Kidney (tissue), 22 donors: ENCODE measurements at places on chromosomes 1 and 21.

DNA sequence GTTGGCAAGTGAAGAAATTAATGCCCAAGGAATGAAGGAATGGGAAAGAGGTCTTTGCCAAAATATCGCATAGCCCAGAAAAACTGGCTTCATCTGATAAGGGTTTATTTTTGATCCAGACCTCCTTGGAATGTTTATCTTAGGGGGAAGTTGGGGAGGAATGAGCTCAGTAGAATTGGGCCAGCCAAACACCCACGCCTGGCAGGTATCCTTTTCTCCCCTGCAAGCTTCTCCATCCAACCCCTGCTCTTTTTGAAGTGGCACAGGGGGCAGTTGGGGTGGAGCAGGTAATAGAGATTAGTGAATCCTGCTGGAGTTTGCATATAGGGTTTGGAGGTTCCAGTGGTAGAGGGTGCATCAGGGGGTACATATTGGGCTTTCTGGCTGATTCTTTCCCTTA is 21.1 kb downstream of the INTS3 start:
- no peak for DNase-seq

DNA sequence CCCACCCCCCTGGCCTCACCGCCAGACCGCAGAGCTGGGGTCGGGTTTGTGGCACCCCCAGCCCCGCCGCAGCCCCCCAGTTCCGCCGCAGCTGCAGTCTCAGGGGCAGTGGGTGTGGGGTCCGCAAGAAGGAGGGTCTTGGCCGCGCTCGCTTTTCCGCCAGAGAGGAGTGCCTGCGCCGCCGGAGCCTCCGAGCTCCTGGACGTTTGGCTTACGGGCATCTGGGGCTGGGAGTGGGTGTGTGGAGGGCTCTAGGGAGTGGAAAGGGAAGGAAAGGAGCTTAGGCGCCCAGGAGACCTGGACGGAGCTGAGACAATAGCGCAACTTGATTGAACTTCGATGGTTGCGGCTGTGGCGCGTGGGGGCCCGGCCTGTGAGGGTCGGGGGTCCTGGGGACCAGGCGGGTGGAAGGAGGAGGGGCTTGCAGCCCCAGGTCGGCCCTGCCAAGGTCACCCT is 88.8 kb upstream of the IPO9 start:
- peak; percentile 66 for DNase-seq

DNA sequence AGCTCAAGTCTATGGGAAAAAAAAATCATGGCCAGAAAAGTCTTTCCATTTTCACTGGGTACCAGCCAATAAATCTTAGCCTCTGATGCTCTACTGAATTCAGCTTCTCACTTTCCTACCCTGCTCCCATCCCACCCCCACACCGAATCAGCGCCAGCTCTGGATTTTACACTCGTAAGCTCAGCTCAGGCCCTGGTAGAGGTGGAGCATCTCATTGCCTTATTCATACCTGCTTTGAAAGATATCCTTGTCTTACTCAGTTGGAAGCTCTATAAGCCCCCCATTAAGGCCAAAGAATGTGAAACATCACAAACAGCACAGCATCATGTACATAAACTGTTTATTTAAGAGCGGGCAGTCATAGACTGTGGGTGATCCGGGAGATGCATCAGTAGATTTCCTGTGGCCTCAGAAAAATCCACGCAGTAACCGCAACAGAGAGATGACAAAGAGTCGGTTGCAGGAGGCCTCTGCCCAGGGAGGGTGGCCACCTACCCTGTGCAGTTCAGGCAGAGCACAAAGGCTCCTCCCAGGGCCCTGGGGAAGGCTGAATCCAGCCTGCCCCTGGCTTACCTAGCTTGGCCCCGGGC is 36.4 kb upstream of the ETS2 start:
- no peak for DNase-seq

DNA sequence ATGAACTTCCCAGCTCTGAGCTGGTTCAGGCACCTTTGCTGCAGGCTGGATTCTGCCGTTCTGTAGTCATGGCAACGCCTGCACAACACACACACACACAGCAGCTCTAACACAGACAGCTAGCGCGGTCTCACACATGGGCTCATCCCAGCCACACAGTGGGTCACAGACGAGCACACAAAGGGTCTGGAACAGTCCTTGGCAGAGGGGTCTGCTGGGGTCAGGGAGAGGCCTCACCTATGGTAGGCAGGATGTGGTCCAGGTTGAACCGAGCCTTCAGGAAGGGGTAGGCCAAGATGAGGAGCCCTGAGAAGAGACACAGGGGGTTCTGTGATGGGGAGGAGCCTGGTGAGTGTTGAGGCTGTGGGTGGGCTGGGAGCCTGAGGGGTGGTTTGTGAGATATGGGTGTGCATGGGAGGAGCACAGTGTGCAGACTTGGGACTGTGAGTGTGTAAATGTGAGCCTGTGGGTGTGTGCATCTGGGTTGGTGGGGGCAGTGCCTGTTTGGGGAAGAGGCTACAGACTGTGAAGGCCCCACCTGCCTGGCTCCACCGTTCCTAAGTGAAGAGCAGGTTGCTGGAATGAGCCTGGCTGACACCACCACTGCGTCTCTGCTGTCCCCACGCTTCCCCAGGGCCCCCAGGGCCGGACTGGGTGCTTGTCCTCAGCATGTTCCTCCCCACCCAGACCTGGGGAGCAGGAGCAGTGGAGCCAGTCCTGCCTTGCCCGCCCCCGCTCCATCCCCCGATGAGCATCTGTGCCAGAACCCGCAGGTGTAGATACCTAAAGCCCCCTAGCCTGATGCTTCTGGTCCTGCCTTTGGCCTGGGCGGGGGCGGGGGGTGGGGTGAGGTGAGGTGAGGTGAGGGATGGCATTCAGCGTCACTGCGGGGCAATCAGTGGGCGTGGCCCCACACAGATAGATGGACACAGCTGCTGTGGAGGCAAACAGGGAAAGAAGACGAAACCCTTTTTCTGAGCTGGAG is 1.5 kb downstream of the KNCN start:
- DNase-seq, result peak; percentile 86

DNA sequence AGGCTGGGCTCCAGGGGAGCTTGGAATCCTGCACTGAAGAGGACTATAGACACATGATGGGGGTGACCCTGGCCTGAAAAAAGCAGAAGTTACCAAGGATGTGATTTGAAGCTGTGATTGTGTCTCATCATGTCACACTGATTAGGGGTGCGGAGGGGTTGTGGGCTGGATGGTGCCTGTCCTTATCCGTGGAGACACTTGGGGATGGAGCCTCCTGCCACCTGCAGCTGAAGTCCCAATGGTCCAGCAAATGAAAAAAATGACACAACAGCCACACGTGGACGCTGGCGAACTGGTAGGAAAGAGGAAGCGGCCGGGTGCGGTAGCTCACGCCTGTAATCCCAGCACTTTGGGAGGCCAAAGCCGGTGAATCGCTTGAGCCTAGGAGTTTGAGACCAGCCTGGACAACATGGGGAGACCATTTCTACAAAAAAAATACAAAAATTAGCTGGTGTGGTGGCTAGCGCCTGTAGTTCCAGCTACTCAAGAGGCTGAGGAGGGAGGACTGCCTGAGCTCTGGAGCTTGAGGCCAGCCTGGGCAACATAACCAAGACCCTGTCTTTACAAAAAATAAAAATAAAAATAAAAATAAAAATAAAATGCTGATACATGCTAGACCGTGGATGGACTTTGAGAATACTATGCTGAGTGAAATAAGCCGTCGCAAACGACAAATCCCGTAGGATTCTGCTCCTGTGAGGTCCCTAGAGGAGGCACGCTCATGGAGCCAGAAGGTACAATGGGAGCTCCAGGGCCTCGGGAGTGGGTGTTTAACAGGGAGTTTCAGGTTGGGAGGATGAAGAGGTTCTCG is 838 bp upstream of the IBA57 start:
- DNase-seq, result no peak

GRCh38 chr1:207810173-207810572 is 58.3 kb downstream of the CD46 start:
- DNase-seq, result no peak

DNA sequence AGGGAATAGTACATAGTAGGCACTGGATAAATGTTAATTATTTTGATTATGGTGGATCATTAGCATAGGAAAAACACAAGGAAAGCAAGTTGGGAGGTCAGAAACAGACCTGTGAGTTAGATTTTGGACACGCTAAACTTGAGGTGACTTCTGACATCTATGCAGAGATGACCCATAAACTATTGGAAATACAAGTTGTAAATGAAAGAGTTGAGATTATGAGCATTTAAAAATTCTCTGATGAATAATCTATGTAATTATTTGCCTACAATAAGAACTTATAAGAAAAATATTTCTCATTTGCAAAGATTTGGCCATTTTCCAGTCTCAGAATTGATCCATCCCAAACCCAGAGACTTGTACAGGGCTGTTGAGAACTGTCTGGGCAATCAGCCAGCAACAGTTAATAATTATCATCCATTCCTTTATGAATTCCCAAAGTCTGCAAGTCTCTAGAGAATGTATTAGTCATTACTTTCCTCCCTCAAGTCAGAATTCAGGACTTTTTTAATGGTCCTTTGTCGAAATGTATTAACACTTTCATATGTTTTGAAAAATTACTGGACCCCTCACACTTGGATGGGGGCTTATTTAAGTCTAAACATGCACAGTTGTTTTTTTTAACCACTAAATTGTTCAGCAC is 19.4 kb upstream of the SLAMF6 start:
- DNase-seq, result no peak

GRCh38 chr1:83131692-83131955 is 867.3 kb downstream of the TTLL7 start:
- DNase-seq, result no peak

GRCh38 chr1:245656189-245656717 is 501.5 kb downstream of the KIF26B start:
- no peak for DNase-seq

DNA sequence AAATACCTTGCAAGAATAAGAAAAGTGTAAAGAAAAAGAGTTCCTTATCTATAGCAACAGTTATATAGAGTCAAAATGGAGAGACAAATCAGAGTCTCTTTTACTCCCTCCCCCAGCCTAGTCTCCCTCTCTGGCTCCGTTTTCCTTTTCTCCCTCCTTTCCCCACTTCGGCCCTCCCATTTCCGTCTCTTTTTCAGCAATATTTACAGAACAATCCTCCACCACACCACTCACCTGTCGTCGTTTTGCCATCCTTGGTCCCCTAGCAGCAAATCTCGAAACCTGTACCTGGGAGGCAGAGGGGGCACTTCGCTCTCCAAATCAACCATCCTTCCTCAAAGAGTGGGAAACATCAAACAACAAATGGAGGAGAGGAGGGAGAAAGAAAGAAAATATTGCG is 259 bp downstream of the KCNT2 start:
- DNase-seq, result no peak

- DNase-seq, result no peak
These were observed 6.3 kb downstream of the CRCT1 start for GRCh38 chr1:152520561-152521090.

GRCh38 chr1:157696966-157697628 is 3.5 kb downstream of the FCRL3 start:
- no peak for DNase-seq

- DNase-seq, result peak; percentile 38
These were observed 351.3 kb upstream of the RUNX1 start for GRCh38 chr21:35400233-35400939.

GRCh38 chr1:43973981-43974442 is 748 bp upstream of the ATP6V0B start:
- no peak for DNase-seq

DNA sequence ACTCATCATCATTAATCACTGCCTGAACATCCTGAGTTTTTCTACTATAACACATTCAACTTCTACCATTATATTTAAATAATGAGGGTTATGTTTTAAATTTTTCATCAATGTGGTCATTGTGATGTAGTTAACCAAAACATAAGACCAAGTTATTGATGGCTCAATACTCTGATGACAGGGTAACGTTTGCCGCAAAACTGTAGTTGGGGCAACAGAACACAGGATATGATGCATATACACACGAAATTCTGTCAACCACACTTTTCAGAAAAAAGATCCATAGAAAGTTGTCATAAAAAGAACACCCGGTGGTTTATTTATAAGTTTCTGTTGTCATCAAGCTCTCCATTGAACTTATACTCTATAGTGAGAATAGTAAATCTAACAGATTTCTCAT is 121.7 kb upstream of the COL11A1 start:
- no peak for DNase-seq
